ENCODE measurements at places on chromosomes 1 and 21.

DNA sequence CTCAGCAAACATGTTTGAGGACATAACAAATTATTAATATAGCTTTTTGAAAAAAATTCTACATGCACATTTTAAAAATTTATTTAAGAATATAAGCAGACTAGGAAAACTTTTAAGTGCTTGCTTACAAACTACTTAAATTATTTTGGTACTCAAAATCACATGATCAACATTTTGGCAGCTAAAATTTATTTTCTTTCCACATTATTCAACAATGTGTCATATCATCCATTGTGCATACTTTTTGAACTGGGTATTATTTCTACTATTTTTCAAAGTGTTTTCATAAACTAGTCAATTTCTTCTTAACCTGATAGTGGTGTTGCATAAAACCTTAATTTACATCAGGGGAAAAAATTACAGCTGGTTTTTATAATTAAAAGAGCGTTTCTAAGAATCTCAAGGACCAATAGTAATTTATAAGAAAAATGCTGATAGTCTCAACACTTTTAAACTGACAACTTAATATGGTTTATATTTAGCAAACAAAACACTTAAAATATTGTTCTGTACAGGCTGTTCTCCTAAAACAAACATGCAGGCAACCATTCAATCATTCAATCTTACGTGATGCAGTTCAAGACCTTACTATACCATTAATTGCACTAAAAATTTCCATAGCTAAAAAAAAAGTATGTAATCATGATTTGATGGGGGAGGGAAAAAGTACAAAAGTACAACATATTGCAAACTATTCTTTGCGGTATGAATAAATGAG lies 105.0 kb downstream of the GPATCH2 start:
- no peak overlapping the region for H3K27ac ChIP-seq
- DNase-seq, result no peak

- H3K27ac ChIP-seq, result no peak overlapping the region
- no peak for DNase-seq
- H3K36me3 ChIP-seq, result peaks cover 15% of the 10 kb centered on the region
- no peaks in the 10 kb centered on the region for H3K4me1 ChIP-seq
- H3K27me3 ChIP-seq, result no peaks in the 10 kb centered on the region
- no peak overlapping the region for H3K4me3 ChIP-seq
Observed at GRCh38 chr1:119978018-119978505, 81.7 kb upstream of the ADAM30 start.

DNA sequence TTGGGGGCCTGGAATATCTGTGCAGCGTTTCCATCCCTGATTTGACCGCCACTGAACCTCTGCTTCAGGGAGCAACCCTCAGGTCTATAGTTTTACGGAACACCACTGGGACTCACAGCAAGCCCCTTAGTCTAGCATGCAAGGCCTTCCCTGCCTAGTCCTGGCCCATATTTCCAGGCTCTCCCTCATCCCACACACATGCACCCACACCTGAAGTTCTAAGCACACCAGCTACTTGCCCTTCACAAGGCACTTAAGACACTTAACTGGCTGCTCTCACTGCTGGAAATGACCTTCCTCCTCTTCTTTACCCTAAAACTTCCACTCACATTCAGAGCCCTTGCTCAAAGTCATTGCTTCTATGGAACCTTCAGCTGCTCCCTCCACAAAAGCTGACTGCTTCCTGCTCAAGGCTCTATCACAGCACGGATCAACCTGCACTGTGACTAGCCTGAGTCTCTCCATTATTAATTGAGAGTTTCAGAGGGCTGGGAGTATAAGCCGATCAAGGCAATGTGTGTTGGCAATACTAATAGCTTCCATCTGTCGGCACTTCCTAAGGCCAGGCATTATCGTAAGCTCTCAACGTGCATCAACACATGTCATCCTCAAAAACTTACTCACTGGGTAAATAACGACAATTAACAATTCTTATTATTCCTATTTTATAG lies 84.3 kb downstream of the RRAGC start:
- peaks cover 6% of the 10 kb centered on the region for H3K27me3 ChIP-seq
- H3K4me1 ChIP-seq, result no peaks in the 10 kb centered on the region
- no peak overlapping the region for H3K4me3 ChIP-seq
- H3K36me3 ChIP-seq, result no peaks in the 10 kb centered on the region
- H3K27ac ChIP-seq, result no peak overlapping the region

DNA sequence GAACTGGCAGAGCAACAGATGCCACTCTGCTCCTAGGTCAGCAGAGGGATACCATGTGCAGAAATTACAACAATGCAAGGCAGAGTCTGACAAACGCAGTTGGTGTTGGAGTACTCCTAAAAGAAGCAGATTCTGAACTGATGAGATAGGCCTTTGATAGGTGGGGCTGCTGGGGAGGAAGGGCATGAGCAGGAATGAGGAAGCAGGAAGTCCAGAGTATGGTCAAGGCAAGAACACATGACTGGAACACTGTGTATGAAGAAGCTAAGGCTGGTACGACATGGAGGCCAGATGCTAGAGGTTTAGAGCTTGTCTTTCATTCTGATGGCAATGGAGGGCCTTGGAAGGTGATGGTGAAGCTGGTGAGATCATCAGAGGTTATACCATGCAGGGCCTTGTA lies 11.5 kb upstream of the THRAP3 start:
- H3K4me3 ChIP-seq, result no peak overlapping the region
- no peaks in the 10 kb centered on the region for H3K36me3 ChIP-seq
- H3K27me3 ChIP-seq, result no peaks in the 10 kb centered on the region
- no peaks in the 10 kb centered on the region for H3K4me1 ChIP-seq

DNA sequence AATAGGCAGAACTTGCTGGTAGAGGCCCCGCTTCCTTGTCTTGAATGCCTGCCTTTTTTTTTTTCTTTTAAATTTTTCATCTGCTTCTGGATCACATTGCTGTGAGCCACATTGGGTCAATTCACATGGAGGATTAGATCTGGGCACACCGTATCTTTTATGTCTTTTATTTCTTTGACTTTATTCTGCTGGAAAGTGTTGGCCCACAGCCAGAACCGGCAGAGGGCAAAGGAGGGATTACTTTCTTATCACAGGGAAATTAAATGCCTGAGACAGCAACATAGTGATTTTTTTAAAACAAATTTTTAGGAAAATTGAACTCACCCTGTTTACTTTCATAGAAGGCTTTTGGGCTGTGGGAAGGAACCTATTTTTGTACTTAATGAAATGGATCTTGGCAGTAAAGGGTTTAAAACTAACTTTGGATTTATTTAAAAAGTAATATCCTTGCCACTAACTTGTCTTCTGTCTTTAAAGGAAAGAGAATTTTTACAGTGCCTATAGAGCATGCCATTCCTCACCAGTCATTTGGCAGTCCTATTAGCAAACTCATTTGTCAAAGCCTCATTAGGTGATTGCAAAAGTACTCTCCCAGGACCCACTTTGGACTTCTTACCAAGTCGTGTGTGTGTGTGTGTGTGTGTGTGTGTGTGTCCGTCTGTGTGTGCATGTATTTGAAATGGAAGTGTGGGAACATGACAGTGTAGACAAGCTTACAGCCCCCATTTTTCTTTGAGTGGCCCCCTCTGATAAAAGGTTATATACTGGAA lies 68.4 kb downstream of the ST6GALNAC3 start:
- H3K36me3 ChIP-seq, result no peaks in the 10 kb centered on the region
- H3K27ac ChIP-seq, result no peak overlapping the region
- DNase-seq, result no peak
- H3K4me1 ChIP-seq, result no peaks in the 10 kb centered on the region

DNA sequence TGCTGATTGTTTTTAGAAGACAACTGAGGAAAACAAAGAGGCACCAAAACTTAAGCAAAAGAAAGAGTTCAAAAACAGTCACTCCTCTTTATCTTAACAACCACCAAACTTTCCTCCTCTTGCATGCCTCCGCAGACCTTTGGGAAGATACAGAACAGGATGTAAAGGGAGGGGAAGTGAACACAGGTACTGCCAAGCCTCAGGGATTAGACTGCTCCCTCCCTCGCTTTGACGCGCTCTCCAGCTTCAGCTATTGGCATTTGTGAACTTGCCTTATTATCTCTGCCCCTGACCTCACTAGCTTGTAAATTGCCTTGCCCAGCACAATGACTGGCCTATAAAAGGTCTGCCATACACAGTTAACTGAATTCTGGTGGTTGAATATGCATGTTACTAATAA lies 4.8 kb upstream of the SRP9 start:
- no peak for DNase-seq
- H3K4me1 ChIP-seq, result peaks cover 20% of the 10 kb centered on the region
- H3K4me3 ChIP-seq, result no peak overlapping the region
- H3K27ac ChIP-seq, result no peak overlapping the region

DNA sequence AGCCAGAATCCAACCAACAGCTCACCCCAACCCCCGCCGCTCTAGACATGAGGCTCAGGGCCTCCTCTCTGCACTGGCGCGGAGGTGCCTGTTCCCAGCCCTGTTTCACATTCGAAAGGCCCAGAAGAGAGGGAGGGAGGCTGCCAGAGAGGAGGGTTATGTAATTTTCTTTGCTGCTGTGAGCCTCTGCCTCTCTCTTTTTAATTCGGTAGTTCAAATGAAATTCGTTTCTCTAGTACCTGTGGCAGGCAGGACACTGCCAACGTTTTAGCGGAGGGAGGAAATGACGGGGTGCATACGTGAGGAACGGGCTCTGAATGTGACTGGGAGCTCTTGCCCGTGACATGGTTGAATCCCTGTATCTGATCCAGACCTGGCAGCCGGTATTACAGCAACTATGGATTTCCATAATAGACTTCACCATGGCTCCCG lies 9.4 kb downstream of the PRDM16 start:
- no peak overlapping the region for H3K27ac ChIP-seq
- peaks cover 23% of the 10 kb centered on the region for H3K27me3 ChIP-seq
- H3K4me1 ChIP-seq, result no peaks in the 10 kb centered on the region
- no peak overlapping the region for H3K4me3 ChIP-seq
- no peak for DNase-seq

- no peak overlapping the region for H3K4me3 ChIP-seq
- no peaks in the 10 kb centered on the region for H3K27me3 ChIP-seq
- H3K27ac ChIP-seq, result no peak overlapping the region
Observed at GRCh38 chr1:165905853-165906252, 78.4 kb downstream of the UCK2 start.

DNA sequence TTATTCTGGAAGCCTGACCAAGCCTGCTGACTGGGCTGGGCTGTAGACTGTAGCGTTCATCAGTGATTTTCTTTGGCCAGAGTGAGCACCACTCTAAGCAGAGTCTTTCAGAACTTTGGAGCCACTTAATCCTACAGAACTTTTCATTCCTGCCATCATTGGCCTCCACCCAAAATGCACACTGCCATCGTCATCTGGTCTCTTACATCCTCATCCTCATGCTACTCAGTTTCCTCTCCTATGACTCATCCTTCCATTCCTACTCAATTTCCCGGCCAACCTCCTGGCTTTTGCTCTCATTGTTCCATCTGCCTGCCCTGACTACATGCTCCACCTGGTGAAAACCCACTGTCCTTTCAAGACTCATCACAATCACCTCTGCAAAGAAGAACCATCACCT lies 233.8 kb upstream of the USP25 start:
- DNase-seq, result no peak
- no peak overlapping the region for H3K4me3 ChIP-seq
- H3K36me3 ChIP-seq, result no peaks in the 10 kb centered on the region
- no peak overlapping the region for H3K27ac ChIP-seq
- H3K27me3 ChIP-seq, result no peaks in the 10 kb centered on the region

GRCh38 chr1:25543425-25544242 lies at the start of gene LDLRAP1:
Gene LDLRAP1 (plus strand): TSS chr1:25543606. CDS start chr1:25543699, 93 bp downstream.
- H3K27ac ChIP-seq, result peak within 1 kb of the TSS; percentile 60
- peak; percentile 72 for DNase-seq
- H3K36me3 ChIP-seq, result no peaks in the 10 kb centered on the region
- peaks cover 50% of the 10 kb centered on the region for H3K4me1 ChIP-seq

- no peaks in the 10 kb centered on the region for H3K36me3 ChIP-seq
- H3K4me3 ChIP-seq, result no peak overlapping the region
- H3K27me3 ChIP-seq, result no peaks in the 10 kb centered on the region
- H3K27ac ChIP-seq, result no peak overlapping the region
- DNase-seq, result no peak
- H3K4me1 ChIP-seq, result no peaks in the 10 kb centered on the region
Observed at GRCh38 chr21:35197191-35197590, 148.1 kb upstream of the RUNX1 start.

GRCh38 chr1:115796897-115797296 lies 28.4 kb upstream of the CASQ2 start:
- H3K36me3 ChIP-seq, result no peaks in the 10 kb centered on the region
- no peak overlapping the region for H3K4me3 ChIP-seq
- no peak overlapping the region for H3K27ac ChIP-seq
- H3K4me1 ChIP-seq, result no peaks in the 10 kb centered on the region
- H3K27me3 ChIP-seq, result peaks cover 8% of the 10 kb centered on the region
- DNase-seq, result no peak

- H3K27me3 ChIP-seq, result no peaks in the 10 kb centered on the region
- no peak overlapping the region for H3K4me3 ChIP-seq
- no peak overlapping the region for H3K27ac ChIP-seq
- H3K36me3 ChIP-seq, result no peaks in the 10 kb centered on the region
- H3K4me1 ChIP-seq, result no peaks in the 10 kb centered on the region
Observed at GRCh38 chr21:14913638-14914037, 151.2 kb downstream of the NRIP1 start.

DNA sequence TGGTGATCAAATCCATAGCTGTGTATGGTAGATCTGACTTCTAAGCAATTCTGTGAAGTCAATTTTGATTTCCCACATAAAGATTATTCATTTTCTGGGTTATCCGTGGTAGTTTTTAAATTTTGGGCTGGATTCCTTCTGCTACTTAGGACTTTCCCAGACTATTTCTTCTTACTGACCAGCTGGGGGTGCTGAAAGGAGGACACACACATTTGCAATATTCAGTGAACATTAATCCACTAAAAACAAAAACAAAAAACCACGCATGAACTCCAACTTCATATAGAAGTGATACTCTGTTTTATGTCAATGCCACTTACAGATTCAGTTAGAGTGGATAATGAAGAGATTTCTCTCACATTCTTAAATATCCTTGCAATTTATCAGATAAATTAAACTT lies 105.4 kb downstream of the KCTD3 start:
- H3K4me3 ChIP-seq, result no peak overlapping the region
- H3K36me3 ChIP-seq, result no peaks in the 10 kb centered on the region
- no peaks in the 10 kb centered on the region for H3K27me3 ChIP-seq
- DNase-seq, result no peak
- H3K4me1 ChIP-seq, result no peaks in the 10 kb centered on the region
- no peak overlapping the region for H3K27ac ChIP-seq

DNA sequence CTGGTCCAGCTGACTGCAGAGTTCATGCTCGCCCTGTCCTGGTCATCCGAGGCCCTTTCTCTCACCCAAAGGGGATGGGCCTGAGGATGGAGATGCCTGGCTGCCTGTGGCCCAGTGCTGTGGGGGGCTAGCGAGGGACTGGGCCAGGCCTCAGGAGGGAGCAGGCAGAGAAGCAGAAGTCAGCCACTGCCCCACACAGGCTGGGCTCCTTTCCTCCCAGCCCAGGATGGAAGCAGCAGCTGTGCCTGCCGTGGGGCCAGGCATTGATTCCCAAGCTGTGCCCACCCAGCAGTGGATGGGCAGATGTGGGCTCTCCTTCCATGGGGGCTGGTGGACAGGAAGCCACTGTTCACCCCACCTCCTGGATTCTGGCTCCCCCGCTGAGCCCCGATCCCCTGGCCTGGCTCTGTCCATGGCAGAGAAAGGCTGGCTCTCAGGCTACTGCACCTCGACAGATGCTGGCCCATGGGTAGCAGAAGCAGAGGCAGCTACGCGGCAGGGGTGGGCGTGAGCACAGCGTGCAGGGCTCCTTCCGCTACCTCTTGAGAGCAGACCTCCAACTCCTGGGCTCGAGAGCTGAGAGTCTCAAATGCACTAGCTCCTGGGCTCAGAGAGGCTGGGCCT lies 24.6 kb downstream of the RUNX3 start:
- H3K4me1 ChIP-seq, result peaks cover 77% of the 10 kb centered on the region
- no peak overlapping the region for H3K27ac ChIP-seq
- H3K4me3 ChIP-seq, result no peak overlapping the region
- no peak for DNase-seq
- no peaks in the 10 kb centered on the region for H3K27me3 ChIP-seq
- H3K36me3 ChIP-seq, result peaks cover 94% of the 10 kb centered on the region

Data from CD4-positive, alpha-beta T cell (primary cell).